ENCODE measurements at places on chromosomes 6 and 20.

DNA sequence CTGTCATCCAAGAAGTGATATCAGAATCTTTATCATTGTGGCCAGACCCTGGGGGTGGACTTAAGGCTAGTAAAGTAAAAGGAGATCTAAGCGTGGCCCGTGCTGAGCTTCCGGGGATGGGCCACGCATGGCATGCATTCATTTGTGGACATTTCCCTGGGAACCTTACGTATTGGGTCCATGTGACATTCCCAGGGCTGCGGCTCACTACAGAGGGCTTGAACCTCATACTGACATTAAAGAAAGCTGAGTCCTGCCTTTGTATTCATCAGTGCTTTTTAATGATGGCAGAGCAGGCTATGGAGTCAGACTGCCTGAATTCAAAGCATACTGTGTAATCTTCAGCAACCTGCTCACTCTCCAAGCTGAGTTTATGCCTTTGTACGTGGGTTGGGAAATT lies 152.2 kb upstream of the AFDN start:
- no peak for DNase-seq

DNA sequence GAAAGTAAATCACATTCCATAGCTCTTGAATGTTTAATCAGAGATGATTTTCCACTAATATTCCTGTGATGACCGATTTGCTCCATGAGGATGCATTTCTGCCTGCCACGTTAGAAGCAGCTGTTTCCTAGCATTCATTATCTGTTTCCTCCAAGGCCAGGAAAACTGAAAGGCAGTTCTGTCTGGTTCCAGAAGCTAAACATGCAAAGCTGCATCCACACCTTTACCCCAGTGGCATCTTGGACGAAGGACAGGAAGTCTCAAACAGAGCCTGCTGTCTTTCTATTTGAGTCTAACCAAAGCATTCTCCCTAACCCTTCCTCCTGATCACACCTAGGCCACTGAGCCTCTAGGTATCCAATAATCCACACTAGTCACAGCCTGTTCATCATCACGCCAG lies 27.6 kb downstream of the CNKSR3 start:
- no peak for DNase-seq

DNA sequence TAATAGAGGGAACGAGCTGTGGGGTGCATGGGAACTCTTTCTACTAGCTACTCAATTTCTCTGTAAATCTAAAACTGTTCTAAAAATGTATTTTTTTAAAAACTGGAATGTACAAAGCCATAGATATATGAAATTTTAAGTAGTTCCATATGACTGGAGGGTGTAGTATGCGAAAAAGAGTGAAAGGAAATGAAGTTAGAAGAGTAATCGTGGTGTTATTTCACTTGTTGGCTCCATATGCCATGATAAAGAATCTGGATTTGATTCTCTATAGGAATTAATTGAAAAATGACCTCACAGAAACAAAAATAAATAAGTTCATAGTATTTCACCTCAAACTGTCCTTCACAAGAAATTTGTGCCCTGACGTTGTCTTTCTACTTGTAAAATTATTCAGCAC lies 500.2 kb downstream of the TENT5A start:
- no peak for DNase-seq

DNA sequence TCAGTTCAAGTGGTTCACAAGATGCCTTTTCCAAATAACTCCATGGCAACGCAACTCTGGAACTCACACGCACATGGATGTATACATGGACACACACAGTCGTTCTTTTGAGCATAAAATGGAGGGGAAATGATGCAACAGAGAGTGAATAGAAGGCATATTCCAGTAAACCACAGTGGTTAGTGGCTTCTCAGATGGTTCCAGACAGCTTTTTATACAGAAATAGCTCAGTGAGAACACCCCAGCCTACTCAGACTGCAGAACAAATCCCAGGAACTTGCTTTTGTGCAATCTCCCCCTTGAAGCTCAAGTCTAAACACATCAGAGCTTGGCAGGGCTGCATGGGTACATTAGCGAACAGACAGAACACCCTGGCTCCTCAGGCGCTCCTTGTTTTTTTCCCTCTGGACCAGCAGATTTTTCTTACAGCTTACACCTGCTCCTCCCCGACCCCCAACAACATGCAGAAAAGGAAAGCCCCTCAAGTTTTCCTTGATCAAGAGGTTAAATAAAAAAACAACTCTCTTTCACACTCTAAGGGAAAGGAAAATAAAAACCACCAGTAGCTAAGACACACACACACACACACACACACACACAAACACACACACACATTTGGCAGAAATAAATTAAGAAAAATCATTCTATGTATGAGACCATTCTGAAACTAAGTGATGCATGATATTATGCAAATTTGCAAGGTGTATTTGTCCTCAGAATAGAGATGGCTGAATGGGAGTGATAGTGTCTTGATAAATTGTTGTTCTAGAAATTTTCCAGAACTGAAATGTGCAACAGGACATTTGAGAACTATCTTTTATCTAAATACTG lies 51.2 kb upstream of the RANBP9 start:
- peak; percentile 88 for DNase-seq

- DNase-seq: no peak
Observed at GRCh38 chr20:23456409-23456808, 3.7 kb upstream of the CST11 start.

DNA sequence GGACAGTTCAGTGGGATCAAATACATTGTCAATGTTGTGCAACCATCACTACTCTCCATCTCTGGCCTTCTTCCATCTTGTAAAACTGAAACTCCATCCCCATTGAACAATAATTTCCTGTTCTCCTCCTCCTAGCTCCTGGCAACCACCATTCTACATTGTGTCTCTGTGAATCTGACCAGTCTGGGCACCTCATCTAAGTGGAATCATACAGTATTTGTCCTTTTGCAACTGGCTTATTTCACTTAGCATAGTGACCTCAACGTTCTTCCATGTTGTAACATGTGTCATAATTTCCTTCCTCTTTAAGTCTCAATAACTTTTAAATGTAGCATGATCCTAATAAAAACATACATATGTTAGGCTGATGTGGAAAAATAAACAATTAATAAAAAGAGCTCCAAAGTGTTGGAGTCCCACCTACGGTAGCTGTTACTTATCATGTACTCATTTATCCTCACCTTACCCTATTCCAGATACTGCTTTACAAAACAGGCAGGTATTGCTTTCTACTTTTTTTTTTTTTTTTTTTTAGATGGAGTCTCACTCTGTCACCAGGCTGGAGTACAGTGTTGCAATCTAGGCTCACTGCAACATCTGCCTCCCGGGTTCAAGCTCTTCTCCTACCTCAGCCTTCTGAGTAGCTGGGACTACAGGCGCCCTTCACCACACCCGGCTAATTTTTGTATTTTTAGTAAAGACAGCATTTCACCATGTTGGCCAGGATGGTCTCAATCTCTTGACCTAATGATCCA lies 91.9 kb downstream of the TNFAIP3 start:
- peak; percentile 36 for DNase-seq

GRCh38 chr6:14912226-14912625 lies 333.6 kb upstream of the JARID2 start:
- DNase-seq: no peak

DNA sequence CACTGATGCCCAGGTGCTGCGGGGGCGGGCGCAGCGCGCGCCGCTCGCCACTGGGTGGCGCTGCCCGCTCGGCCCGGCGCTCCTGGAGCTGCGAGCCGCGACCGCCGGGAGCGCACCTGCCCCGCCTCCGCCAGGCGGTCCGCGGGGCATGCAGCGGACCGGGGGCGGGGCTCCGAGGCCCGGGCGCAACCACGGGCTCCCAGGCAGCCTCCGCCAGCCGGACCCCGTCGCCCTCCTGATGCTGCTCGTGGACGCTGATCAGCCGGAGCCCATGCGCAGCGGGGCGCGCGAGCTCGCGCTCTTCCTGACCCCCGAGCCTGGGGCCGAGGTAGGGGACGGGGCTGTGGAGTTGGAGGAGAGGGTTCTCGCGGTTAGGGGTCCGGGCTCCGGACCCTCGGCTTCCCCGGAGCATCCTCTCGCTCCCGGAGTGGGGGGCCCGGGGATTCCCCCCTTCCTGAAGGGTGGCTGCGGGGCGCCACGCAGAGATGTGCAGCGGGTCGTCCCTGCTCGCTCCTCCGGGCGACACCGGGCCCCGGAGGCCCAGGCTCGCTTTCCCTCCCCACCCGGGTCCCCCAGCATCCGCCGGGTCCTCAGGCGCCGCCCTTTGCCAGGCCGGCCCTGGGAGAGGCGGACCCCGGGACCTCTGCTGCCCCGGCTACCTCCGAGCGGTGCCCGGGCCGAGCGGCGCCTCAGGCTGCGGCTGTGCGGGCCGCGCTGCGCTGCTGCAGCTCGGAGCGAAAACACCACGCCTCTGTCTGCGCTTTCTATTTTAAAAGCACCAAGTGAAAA lies at the start of gene BCAS4:
TSS of gene BCAS4 (plus strand) at position 216 of the 789 bp plus-strand sequence. CDS start at position 239, 23 bp downstream.
- DNase-seq: peak; percentile 70

GRCh38 chr20:7689151-7689550 lies 251.1 kb downstream of the HAO1 start:
- DNase-seq: no peak

GRCh38 chr6:135797361-135797760 lies 54.1 kb upstream of the PDE7B start:
- DNase-seq: no peak

DNA sequence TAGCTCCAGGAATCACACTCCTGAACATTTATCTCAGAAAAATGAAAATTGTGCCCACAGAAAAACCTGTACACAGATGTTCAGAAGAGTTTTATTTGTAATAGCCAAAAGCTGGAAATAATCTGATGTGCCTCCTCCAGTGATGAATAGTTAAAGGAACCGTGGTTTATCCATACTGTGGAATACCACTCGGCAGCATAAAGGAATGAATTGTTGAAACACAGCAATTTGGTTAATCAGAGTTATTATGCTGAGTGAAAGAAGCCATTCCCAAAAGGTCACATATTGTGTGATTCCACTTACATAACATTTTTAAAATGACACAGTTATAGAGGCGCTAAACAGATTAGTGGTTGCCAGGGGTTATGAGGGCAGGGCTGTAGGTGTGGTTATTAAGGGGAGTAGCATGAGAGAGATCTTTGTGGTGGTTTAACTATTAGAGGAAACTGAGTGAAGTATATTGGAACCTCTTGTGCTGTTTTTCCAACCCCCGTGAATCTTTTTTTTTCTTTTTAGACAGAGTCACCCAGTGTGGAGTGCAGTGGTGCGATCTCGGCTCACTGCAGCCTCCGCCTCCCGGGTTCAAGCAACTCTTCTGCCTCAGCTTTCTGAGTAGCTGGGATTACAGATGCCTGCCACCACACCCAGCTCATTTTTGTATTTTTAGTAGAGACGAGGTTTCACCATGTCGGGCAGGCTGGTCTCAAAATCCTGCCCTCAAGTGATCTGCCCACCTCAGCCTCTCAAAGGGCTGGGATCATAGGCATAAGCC lies 26.2 kb downstream of the PSMF1 start:
- DNase-seq: no peak

All from fibroblast of mammary gland (primary cell).